Activated T-cell treated with anti-CD3 and anti-CD28 coated beads for 24 hours (primary cell): ENCODE measurements at places on chromosomes 4 and X.

GRCh38 chrX:8813036-8813435 lies 11.9 kb upstream of the FAM9A start:
- DNase-seq, result no peak

DNA sequence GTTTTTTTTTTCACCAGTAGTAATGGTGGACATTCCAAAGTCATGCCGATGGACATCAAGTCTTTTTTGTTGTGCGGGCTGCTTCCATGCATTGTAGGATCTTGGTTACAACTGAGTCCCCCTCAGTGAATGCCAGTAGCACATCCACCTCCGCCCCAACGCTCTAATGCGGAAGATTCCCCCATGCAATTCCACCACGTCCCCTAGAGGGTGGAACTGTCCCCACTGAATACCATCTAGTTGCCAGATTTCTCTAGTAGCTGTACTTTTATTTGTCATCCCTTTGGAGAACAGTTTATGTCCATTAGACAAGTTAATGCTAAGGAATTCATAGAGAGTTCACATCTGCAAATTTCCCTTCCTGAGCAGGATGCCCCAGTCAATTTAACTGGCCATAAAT lies 6.7 kb downstream of the SHISA3 start:
- no peak for DNase-seq

DNA sequence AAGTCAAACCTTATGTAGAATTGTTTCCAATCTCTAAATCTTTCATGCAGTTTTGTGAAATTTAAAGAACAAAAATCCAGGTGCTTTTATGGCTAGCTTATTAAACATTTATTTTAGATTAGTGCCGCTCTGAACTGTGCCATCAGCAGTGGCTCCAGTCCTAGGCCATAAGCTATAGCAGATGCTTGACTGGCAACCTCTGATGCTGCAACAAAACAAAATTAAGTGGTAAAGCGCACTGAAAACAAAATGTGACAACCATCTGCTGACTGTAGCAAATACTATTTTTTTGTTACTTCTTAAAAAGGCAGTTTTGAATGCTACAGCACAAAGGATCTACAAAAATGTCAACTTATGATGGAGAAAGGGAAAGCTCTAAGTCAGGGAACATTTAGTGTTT lies 237.4 kb downstream of the DCLK2 start:
- DNase-seq, result no peak

GRCh38 chr4:18022572-18023050 lies 1.1 kb upstream of the LCORL start:
- DNase-seq, result no peak

DNA sequence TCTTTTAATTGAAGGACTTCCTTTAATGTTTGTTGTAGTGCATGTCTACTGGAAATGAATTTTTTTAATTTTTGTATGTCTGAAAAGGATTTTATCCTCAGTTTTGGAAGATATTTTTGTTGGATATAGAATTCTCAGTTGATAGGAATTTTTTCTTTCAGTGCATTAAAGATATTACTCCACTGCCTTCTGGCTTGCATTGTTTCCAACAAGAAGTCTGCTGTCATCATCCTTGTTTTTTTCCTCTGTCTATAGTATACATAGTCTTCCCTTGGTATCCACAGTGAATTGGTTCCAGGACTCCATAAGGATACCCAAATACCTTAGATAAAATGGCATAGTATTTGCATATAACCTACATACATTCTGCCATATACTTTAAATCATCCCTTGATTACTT lies 33.5 kb downstream of the SCD5 start:
- no peak for DNase-seq

- DNase-seq, result no peak
Observed at GRCh38 chrX:68846536-68846935, 17.7 kb downstream of the EFNB1 start.

- DNase-seq, result no peak
Observed at GRCh38 chrX:104195489-104196084, 29.3 kb downstream of the FAM199X start.

DNA sequence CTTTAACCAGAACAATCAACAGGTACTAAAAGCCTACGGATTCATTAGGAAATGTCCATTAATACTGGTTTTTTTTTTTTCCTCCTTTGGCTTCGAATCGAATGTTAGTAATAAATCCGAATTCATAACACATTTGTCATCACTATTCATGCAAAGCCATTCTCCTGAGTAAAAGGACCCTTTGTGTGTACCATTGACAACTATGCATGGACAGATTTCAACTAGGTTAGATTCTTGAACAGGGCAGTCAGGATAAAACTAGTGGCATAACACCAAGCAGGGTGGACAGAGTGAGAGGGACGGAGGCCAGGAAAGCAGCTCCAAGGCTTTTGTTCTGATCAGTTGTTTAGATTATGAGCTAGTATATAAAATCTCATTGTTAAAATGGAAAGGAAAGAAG lies 1722.0 kb upstream of the TENM3 start:
- no peak for DNase-seq

DNA sequence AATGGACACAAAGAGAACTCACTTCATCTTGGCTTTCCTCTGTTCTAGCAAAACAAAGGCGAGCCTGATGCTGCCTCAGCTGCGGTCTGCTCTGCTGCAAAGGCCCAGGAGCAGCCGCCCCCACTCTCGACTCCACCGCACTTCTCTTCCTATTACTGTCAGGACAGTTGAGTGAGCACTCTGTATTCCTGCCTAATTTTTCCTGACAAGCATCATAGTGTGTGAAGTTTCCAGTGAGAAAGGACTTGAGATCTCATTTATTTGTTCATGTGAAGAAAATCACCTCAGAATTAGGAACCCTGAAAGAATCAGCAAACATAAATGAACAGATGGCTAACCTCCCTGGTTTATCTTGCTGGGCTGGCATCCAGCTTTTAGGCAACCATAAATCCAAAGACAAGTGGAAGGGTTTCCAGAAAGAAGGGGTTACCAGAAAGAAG lies 15.6 kb downstream of the SCARB2 start:
- no peak for DNase-seq

- no peak for DNase-seq
Observed at GRCh38 chrX:30513284-30513683, 64.3 kb downstream of the TASL start.

- DNase-seq, result no peak
Observed at GRCh38 chr4:103024996-103025395, 5.5 kb upstream of the SLC9B1 start.

DNA sequence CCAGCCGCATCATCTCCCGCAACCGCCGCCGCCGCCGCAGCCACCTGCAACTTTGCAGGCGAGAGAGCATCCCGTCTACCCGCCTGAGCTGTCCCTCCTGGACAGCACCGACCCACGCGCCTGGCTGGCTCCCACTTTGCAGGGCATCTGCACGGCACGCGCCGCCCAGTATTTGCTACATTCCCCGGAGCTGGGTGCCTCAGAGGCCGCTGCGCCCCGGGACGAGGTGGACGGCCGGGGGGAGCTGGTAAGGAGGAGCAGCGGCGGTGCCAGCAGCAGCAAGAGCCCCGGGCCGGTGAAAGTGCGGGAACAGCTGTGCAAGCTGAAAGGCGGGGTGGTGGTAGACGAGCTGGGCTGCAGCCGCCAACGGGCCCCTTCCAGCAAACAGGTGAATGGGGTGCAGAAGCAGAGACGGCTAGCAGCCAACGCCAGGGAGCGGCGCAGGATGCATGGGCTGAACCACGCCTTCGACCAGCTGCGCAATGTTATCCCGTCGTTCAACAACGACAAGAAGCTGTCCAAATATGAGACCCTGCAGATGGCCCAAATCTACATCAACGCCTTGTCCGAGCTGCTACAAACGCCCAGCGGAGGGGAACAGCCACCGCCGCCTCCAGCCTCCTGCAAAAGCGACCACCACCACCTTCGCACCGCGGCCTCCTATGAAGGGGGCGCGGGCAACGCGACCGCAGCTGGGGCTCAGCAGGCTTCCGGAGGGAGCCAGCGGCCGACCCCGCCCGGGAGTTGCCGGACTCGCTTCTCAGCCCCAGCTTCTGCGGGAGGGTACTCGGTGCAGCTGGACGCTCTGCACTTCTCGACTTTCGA lies 654 bp downstream of the ATOH1 start:
- DNase-seq, result no peak

DNA sequence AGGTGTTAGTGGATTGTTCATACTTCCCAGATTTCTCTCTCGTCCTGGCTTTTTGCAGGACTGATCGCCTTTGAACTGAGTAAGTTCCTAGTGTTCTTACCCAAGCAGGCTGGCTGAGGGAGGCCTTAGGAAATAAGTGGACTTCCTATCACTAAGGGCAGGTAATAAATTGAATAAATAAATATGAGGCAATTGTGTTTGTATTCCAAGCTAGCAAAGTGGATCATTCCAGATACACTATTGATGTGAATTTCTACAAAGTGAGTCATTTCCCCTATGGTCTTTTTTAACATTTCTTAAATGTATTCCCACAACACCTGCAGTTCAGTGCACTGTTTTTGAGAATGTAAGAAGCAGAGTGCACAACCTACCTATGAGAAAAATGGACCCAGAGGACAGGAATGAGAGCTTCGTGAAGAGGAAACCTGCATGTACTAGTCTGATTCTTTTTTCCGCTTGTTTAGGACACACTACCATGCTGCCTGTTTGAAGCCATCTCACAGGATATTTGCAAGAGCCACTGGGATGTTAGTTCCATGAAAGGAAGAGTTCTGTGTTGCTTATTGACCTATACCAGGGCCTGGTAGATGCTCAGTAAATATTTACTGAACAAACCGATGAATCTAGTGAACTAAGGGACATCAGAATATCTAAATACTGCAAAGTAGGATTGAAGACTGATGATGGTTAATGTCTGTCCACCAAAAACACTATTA lies 29.0 kb upstream of the SMAD1 start:
- no peak for DNase-seq

- DNase-seq, result no peak
Observed at GRCh38 chrX:136858007-136858756, 22.3 kb downstream of the RBMX start.
